Activated CD4-positive, alpha-beta T cell treated with anti-CD3 and anti-CD28 coated beads for 4 hours (primary cell): ENCODE measurements at places on chromosomes 6 and 20.

DNA sequence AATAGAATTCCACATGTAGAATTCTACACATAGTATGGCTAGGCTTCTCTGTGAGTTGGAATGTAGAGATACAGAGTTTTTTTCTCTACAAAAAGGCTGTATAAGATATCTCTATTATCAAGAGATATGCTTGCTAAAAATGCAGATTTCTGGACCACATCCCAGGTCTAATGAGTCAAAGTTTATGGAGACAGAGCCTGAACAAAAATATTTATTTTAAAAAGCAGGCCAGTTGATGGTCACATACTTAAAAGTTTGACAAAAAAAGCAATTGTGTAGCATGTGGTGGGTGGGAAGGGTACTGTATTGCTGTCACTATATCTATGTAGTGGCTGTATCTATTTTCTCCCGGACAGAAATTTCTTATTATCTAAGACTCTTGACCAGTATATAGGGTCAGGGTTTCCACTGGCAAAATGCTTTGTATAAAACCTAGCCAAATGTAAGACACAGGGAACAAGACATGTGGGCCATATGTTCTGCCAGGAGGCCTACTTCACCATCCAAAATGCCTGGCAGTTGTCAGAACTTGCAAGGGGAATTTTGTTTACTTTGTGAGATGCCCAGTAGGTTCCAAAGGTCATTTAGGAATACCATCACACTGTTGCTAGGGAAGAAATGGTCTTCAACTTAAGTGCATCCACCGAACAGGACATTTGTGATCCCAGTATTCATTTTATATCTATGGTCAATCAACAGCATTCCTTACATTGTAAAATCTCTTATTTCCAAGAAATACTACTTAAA is 60.6 kb downstream of the SHPRH start:
- no peak for DNase-seq

DNA sequence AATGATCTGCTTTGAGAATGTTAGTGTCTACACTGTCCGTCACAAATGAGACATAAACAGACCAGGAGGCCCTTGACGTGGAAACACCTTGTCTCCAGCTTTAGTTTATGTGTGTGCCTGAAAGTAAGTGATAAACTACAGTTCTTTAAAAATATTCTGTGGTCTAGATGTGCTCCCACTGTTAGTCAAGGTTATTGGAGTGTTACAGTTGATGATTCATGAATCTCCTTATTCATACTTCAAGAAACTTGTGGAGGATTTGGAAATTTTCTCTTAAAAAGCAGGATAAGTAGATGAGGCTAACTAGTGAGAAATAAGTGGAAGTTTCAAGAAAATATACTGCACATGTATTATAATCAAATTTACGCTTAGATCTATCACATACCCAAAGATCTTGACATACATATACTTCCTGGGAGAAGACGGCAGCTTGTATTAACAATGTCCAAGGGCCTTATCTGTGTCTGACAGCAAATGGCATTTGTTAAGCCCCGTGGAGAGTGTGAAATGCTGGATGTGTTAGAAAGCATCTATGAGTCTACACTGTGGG is 90.5 kb upstream of the MBOAT1 start:
- no peak for DNase-seq

- DNase-seq: no peak
These were observed 3.7 kb downstream of the TFAP2D start for GRCh38 chr6:50716899-50717509.

GRCh38 chr20:25276533-25277050 is 28.7 kb downstream of the PYGB start:
- DNase-seq: no peak

DNA sequence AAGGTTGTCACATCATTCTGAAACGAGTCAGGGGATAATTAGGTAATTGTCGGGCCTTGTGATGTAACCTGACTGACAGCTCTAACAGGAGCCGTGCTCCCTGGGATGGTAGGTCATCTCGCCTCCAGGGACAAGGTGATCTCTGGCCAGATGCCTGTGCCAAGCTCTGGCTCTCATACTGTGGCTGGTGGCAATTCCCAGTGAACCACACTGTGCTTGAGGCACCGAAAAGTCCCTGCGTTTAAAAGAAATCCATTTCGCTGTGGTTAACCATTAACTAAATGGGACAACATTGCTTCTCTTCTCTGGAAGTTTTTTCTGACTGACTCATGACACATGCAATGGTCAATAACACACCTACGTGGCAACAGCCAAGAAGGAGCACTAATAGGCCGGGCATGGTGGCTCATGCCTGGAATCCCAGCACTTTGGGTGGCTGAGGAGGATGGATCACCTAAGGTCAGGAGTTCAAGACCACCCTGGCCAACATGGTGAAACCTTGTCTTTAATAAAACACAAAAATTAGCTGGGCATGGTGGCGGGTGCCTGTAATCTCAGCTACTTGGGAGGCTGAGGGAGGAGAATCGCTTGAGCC is 669.2 kb downstream of the PRKN start:
- no peak for DNase-seq

DNA sequence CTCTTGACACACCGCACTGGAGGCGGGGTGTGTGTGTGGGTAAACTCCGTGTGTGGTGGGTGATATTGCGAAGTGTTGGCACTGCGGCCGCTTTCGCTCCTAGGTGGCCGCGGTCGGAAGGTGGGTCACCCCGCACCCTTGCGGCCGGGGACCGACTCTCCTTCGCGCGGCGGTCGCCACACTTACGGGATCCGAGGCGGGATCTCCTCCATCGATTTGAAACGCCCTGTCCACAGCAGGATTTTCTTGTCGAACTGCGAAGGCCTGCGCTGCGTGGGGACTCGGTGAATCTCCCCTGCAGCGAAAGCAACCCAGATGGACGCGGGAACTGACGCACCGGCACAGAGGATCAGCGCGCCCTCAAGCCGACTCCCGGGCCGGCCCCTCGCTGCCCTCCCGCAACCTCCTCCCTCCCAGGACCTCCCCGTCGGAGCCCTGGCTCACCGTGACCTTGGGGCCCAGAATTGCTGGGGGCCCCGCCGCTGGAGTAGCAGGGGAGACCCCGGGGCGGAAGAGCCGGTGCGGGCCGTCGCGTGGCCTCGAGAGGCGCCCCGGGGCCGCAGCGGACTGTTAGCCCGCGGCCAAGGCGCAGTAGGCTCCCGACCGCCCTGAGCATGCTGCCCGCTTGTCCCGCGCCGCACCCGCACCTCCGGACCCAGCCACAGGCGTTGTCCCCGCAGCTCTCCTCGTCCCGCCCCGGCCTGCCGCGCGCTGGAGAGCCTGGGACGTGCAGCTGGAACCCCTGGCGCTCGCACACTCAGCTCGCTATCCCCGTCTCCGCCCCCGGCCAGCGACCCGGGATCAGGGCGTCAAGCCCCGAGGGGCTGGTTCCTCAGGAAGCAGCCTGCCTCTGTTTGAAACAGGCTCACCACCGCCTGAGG is at the start of gene FAM162B:
Gene FAM162B, minus strand, starts transcription at position 759 of the 881 bp plus-strand sequence. Its CDS starts 143 bp downstream, at position 616.
- no peak for DNase-seq

- no peak for DNase-seq
These were observed 154.0 kb downstream of the CLVS2 start for GRCh38 chr6:123150076-123150475.

DNA sequence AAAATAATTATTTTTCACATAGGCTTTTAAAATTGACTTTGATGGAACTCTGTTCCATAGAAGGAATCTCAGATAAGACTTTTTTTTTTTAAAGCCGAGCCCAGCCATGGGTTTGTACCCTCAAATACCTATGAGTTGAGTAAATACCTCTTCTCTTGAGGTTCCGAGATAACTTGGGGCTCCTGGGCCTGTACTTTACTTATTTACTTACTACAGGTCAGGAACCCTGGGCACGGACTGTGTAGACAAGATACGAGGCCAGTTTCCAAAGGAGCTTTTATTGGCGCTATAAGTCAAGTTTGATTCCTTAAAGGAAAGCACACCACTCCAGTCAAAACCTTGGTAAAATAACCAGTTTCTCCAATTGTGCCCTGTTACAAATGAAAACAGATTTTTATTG is 7.5 kb downstream of the AFG1L start:
- no peak for DNase-seq

GRCh38 chr6:121436960-121437850 is 1.8 kb downstream of the GJA1 start:
- no peak for DNase-seq

- no peak for DNase-seq
These were observed 55.5 kb downstream of the ATP9A start for GRCh38 chr20:51712501-51713212.

GRCh38 chr6:128500014-128500413 is 20.4 kb downstream of the PTPRK start:
- no peak for DNase-seq

GRCh38 chr20:31943052-31943471 is 8.8 kb downstream of the PDRG1 start:
- no peak for DNase-seq

GRCh38 chr20:33515569-33516216 is 25.8 kb downstream of the CBFA2T2 start:
- no peak for DNase-seq

DNA sequence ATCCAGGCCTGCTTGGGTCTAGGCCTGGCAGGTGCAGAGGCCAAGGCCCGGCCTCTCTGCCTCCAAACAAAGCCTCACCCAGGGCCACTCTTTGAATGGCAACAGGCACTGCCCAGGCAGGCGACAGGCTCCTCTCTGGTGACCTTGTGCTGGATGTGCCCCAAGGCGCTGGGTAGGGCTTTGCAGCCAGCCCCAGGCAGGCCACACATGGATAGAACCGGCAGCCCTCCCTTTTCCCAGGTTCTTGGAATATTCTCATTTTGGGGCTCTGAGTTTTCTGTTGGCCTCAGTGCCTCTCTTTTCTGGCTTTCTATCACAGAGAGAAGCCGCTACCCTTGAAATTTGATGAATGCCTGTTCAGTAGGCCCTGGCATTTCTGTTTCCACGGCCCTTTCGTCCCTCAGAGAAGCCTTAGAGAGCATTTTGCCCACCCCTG is 18.9 kb downstream of the PKIG start:
- DNase-seq: no peak
